RCC 7860 (cell line): ENCODE measurements at places on chromosomes 13 and 19.
A peak's percentile ranks its signal among the peaks of the same experiment; 100 is the strongest.

- no peak for DNase-seq
Observed at GRCh38 chr19:36423925-36424324, 5.5 kb upstream of the ZFP82 start.

- DNase-seq, result no peak
Observed at GRCh38 chr19:19098703-19099632, 35.2 kb downstream of the SLC25A42 start.

GRCh38 chr19:40304306-40304705 lies 19.2 kb upstream of the AKT2 start:
- DNase-seq, result no peak

DNA sequence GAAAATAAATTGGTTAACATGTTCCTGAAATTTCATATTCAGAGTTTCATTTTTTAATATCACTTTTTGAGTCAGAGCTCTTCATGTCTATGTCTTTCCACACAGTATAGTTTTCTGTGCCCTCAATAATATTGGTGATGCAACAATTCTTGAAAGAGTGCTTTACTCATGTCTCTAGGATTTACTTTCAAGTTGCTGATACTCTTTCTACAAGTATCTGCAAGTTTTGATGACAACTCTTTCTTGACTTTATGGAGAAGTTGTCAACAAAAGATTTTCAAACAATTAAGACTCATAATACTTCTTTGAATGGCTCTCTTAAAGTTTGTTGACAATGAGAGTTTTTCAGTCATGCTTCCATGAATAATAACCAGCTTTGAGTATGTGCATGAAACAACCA lies 561.7 kb downstream of the DIAPH3 start:
- DNase-seq, result no peak

DNA sequence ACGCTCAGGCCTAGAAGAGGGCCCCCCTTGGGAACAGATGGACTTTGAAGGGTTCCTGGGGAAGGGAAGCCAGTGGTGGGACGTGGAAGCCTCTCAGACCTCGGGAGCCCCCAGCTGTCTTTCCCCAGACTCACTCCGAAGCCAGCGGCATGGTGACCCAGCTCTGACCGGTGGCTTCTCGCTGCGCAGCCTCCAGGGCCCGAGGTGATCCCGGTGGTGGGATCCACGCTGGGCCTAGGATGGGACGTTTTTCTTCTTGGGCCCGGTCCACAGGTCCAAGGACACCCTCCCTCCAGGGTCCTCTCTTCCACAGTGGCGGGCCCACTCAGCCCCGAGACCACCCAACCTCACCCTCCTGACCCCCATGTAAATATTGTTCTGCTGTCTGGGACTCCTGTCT lies 24.6 kb downstream of the HPN start:
- no peak for DNase-seq

GRCh38 chr13:86020351-86021002 lies 221.3 kb upstream of the SLITRK6 start:
- DNase-seq, result peak; percentile 44

- no peak for DNase-seq
Observed at GRCh38 chr19:48772503-48772953, 17.2 kb downstream of the FGF21 start.

DNA sequence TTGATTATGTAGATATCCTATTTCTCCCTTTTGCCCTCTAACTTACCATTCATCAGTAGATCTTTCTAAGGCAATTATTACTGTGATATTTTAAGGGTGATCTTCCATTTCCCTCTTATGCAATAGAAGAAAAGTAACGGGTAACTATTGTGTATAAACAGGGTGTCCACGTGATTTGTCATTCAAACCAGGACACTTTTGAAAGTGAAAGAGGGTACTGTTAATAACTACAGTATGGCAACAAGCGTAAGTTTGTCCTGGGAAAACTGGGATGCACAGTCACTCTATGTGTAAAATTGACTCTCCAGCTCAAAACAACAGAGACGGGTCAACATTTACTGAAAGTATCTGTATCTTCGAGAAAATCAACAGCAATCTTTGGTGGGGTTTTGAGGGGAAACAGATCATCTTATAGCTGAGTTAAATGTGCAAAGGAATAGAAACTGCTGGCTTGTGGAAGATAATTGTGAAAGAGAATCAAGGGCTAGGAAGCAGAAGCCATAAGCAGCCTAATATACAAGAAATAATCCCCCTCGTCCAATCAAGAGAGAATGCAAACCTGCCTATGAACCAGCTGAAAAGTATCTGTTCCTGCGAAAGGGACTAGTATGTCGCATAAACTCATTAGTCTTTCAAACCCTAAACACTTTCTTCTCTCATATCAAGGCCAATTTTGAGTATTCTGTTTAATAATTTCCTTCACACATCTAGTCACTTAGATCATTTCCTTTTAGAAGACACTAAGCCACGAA lies 126.7 kb downstream of the FOXO1 start:
- DNase-seq, result no peak

GRCh38 chr13:75621147-75621546 lies 15.0 kb upstream of the LMO7 start:
- DNase-seq, result peak; percentile 8

- no peak for DNase-seq
Observed at GRCh38 chr13:77898097-77898496, 20.5 kb downstream of the EDNRB start.

GRCh38 chr13:100657881-100658315 lies 16.7 kb downstream of the TMTC4 start:
- no peak for DNase-seq

GRCh38 chr13:95793781-95794180 lies 116.8 kb downstream of the DNAJC3 start:
- DNase-seq, result no peak

DNA sequence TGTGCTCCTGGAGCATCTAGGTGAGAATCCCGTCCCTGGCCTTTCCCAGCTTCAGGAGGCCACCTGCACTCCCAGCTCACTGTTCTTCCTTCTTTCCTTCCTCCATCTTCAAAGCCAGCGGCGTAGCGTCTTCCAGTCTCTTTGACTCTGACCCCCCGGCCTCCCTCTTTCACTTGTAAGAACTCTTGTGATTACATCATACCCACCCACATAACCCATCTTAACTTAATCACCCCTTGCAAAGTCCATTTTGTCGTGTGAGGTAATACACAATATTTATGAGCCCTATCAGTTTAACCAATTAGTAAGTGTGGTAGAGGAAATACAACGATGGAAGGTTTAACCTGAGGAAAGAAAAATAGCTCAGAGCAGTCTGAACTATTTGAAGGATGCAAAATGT lies 4.6 kb upstream of the CDC16 start:
- DNase-seq, result no peak

DNA sequence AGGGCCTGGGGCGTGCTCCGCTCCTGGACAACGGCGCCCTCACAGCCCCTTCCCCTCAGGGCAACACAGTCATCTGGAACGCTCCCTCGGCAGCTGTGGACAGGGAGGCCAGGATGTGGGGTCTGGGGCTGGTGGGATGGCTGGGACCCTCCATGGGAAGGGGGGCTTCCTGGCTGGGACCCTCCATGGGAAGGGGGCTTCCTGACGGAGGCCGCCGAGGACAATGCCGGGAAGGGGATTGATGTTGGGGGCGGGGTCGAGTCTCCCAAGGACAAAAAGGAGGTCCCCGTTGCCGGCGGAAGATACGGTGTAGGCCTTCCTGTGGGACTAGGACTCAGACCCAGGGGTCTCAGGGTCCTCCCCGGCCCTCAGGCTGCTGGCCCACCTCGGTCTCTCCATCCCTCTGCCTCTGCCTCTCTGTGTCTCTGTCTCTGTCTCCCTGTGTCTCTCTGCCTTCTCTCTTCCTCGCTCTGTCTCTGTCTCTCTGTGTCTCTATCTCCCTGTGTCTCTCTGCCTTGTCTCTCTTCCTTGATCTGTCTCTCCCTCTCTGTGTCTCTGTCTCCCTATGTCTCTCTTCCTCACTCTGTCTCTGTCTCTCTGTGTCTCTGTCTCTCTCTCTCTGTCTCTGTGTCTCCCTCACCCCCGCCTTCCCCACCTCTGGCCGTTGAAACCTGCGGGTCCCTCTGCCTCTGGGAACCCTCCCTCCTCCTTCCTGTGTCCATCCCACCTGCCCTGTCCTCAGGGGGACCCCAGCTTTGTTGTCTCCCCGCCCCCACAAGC lies 2.7 kb upstream of the MADCAM1 start:
- DNase-seq, result no peak

DNA sequence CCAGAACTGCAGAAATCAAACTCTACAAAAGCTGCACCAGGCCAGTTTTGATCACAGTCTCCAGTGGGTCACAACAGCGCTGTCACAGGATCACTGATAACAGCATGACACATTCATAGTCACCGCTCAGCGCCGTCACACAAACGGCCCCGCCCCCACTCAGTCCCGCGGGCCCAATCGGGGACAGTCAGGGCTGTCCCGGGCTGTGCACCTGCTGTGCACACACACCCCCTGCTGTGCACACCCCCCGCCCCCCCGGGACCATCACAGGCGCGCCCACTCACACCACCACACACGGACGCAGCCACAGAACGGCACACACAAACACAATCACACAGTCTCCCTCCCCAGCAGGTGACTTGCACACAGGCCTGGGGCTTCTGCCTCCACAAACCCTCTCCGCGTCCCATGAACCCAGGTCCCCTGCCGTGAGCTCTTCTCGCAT lies 435 bp upstream of the ZNF382 start:
- peak; percentile 51 for DNase-seq

DNA sequence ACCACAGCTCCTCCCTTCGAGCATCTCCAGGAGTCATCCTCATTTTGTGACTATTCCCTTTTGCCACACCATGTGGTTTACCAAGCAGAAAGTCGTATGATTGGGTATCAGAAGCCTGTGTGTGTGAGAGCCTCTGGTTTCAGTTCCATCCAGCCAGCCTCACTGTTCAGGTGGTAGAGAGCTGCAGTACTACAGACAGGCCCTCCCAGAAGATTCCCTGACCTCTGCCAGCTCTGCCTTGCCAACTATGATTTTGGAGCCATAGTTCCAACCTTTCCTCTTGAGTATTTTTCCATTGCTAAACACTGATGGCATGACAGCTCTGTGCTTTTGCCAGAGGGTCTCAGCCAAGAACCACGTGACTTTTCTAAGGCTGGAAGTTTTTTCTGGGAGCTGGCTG lies 82.5 kb downstream of the DHRS12 start:
- no peak for DNase-seq

- peak; percentile 15 for DNase-seq
Observed at GRCh38 chr13:30705680-30706079, 29.7 kb upstream of the ALOX5AP start.

- DNase-seq, result no peak
Observed at GRCh38 chr13:22240716-22241115, 569.8 kb downstream of the FGF9 start.

- no peak for DNase-seq
Observed at GRCh38 chr19:19059837-19060611, 3.8 kb upstream of the SLC25A42 start.

DNA sequence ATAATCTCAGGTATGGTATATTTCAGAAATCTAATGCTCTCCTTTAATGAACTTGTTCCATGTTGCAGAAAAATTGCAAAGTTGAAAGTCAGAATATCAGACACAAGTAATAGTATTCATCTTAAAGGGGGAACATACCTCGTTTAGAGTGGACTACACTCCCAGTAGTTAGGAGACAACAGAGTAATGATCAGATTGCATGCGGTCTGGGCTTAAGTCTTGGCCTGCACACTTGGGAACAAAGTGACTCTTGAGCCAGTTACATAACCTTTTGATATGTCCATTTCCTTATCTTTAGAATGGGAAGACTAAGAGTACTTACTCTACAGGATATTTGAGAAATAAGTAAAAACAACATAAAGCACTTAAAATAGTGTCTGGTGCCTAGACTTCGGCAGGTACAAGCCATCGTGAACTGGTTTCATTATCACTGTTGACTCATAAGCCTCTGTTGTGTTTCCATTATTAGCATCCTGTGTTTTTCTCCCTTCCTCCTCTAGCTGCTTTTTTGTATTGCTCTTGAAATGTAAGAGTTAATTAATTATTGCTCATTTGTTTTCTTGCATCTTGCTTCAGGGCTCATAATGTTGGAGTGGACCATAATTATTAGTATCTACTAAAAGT lies 53.0 kb downstream of the DPY19L3 start:
- no peak for DNase-seq

DNA sequence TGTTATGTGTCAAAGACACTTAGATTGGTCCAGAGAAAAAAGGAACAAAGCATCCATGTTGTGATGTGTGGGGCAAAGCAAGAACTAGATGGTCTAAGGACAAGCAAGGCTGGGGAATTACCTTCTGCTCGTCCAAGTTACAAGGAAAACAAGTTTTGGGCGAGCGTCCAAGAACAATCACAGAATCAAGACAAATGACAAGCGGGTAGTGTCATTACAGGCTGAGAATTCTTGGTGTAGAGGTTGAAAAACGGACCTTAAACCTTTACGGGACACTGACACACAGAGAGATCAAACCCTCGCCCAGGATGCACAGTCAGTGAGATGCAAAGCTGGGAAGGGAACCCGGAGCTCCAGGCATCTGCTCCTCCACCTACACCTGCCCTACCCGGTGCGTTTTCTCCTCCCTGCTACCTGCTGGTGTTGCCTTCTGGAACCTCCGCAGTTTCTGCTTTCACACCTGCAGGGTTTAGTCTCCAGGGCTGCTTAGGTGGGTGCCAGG lies 515 bp upstream of the ZNF324B start:
- no peak for DNase-seq

DNA sequence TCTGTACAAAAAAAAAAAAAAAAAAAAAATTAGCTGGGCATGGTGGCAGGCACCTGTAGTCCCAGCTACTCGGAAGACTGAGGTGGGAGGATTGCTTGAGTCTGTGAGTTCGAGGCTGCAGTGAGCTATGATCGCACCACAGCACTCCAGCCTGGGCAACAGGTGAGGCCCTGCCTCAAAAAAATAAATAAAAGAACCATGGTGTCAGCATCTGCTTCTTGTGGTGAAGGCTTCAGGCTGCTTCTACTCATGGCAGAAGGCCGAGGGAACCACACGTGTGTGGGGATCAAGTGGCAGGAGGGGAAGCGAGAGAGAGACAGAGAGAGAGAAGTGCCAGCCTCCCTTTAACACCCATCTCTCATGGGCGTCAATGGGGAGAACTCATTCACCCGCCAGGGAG lies 13.5 kb downstream of the BCL3 start:
- no peak for DNase-seq

GRCh38 chr19:18021121-18021755 lies 13.3 kb downstream of the ARRDC2 start:
- DNase-seq, result peak; percentile 81

- peak; percentile 48 for DNase-seq
Observed at GRCh38 chr19:49391581-49392399, 3.7 kb downstream of the KASH5 start.

DNA sequence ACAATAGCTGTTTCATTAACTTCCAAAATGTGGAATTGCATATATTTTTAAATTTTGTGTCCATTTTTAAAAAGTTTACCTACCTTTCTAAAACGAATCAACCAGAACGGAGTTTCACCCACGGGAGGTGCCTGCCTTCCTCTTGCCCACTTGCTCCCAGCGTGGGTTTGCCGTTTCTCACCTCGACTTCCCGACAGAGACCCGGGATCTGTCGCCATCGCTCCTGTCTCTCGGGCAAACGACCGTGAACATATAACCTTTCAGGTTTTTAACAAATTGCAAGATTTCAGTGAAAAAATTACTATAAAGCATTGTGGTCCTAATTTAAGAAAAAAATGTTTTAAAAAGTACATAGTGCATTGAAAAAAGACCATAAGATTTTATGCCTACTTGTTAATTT lies 4.2 kb downstream of the TMEM255B start:
- no peak for DNase-seq

GRCh38 chr19:29587518-29587986 lies 18.5 kb upstream of the POP4 start:
- DNase-seq, result peak; percentile 51
